ENCODE measurements at places on chromosomes 1 and 21.

DNA sequence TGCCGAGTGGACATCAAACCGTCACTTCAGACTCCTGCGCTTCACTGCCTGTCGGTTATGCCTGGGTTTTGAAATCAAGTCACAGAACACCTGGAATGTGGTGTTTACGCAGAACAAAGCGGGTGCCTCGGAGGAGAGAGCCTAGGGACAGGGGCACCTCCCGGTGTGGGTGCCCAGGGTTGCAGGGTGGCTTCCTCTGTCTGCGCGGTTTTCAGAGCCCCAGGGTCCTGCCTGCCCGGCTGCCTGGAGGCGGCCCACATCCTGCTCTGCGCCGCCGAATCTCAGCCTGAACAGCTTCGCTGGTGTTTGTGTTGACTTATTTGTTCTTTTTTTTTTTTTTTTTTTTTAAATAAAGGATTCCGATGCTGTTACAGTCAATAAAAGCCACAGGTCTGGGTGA, 113.5 kb upstream of the COL6A1 start:
- no peak for DNase-seq

GRCh38 chr21:39630827-39631226, 18.1 kb downstream of the B3GALT5 start:
- DNase-seq: no peak

DNA sequence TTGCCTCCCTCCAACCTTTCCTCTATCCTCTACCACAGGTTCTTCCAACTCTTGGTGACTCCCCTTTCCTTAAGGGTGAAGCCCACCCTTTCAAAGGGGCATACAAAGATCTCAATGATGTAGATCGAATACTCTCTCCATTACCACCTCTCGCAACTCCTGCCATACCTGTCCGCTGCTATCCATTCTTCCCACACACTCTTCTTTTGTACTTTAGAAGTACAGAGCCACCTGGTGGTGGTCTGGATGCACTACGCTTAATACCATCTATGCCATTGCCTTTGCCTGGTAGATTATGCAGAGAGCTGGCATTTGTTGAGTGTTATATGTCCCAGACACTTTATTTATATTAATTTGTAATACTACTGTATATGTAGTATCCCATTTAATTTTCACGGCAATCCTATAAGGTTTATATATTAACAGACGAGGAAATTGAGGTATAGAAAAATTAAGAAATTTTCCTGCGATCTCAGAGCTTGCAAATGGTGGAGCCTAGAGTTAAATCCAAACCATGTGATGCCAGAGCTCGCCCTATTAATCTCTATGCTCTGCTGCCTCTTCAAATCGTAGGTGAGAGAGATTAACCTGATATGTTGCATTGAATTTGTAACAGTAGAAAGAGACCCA, 22.9 kb downstream of the TSHB start:
- peak; percentile 77 for DNase-seq

DNA sequence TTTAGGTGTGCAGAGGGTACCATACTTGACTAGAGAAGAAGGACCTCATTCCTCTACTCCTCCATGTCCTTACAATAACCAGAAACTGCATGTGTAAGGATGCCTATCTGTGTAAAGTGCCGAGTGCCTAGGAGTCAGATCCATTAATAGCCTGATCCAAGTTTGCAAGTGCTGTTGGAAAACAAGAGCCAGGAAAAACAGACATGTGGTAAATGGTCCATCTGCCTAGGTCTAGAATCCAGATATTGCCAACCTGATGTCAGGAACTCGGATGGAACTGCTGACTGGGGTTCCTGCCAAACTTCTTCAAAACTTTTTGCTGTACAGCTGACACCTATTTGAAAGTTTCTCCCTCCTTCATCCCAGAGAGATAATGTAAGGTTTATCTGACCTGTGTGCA, 239.4 kb upstream of the CAMK1G start:
- no peak for DNase-seq

DNA sequence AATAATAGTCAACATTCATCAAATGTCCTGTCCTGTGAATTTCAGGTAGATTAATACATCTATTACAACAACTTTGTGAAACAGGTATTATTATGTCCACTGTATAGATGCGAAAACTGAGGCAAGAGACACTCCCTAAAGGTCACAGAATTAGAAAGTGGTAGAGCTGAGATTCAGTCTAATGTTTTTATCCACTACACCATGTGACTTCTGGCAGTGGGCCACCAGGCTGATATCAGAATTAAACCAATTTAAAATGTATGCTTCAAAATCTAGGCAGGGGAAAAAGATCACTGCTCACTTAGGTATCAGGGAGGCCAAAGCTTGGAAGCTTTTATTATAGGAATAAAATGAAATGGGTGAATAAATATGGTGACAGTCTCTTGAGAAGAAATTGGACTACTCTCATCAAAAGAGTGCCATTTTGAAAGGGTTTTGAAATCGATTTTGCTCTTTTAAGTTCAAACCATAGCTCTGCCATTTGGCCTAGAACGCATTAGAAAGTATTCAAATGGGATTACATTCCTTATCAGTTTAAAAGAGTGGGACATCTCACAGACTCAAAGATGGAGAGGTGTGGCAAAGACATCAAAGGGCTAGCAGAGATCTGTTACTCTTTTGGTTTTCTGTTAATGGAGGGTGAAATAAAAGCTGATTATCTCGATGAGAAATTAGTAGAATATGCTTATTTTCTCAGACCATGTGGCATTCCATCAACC, 1.9 kb downstream of the DDAH1 start:
- DNase-seq: no peak

GRCh38 chr1:31483012-31483946, 70.3 kb downstream of the SERINC2 start:
- DNase-seq: no peak

DNA sequence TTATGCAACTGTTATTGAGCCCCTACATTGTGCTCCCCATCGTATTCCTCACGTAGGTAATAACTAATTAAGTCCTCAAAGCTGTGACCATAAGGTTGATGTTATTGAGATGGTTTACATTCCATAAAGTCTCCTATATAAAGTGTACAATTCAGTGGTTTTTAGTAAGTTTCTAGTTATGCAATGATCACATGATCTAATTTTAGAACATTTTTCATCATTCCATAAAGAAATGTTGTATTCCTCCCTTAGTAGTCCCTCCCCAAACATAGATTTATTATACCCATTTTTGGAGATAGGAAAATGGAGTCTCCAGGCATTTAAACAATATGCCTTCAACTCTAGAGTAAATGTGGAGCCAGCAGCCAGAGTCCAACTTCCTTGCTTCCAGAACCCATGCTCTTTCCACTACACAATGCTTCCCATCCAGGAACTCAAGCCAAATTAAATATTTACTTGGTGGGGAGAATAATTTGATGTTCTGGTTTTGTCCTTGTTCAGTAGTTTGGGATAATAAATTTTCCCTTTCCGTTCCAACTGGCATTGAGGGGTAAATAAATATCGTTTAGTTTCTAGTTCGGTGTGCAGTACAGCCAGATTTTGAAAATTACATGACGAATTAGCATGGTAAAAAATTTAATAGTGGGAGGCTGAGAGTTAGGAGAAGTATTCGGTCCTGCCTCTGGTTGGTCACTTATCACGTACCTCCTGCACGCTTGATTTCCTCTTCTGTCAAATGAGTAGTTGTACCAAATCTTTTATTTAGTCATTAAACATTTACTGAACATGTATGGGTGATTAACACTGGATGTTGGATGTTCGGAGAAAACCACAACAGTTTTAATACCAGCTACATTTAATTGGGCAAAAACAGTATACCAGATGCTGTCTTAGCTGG, 66.3 kb downstream of the CACHD1 start:
- peak; percentile 82 for DNase-seq

DNA sequence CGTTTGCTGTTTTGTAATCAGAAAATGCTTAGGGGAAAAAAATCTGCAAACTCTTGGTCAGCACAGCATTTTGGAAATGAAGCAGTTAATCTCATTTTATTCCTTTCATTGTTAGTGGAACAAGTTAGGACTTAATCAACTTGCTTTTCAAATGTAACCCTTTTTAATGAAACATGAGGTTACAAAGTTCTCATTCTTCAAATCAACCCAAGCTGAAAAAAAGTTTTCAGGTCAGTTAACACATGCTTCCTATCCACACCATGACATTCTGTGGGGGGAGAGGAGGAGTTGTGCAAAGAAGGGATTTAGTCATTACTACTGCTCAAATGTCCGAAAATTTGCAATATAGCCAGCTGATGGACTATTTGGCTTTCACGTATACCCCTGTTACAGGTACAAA, 283.2 kb upstream of the LYPLAL1 start:
- DNase-seq: no peak

DNA sequence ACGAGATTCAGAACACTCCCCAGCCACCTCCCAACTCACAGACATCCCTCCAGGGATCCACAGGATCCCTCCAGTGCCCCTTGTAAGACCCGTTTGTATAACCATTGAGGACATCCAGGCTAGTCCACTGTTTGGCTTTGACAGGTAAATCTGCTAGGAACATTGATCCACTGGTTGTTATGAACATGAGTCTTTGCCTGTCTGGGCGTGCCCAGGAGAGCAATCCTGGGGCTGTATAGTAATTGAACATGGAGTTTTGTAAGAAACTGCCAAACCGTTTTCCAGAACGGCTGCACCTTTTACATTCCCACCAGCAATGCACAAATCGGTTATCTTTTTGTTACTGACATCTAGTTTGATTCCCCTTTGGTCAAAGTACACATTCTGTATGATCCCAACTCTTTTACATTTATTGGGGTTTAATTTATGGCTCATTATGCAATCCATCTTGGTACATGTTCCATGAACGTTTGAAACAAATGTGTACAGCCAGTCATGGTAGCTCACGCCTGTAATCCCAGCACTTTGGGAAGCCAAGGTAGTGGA, 88.7 kb downstream of the WDR4 start:
- DNase-seq: peak; percentile 33

DNA sequence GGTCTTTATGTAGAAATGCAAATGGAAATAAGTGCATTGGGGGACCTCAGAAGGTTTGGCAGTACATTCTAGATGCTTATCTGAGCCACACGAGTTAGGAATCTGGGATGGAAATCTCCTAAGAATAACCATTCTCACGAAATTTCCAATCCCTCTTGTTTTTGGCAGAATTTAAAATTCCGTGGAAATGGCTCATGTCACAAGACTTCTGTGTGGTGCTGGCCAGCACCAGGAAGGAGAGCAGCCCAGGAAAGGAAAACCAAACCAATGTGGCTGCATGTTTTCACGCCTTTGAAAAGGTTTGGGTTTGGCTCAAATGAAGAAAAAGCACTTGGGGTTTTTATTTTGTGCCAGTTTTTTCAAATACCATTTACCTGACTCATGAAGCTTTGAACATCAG, 80.1 kb upstream of the KCNK2 start:
- DNase-seq: no peak

DNA sequence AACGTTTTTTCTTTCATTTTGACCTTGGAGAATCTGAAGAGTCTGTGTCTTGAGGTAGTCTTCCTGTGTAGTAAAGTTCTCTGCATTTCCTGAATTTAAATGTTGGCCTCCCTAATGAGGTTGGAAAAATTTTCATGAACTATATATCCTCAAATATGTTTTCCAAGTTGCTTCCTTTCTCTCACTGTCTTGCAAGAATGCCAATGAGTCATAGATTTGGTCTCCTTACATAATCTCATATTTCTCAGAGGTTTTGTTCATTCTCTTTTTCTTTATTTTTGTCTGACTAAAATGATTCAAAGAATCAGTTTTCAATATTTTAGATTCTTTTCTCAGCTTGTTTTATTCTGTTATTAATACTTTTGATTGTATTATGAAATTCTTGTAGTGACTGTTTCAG, 87.6 kb downstream of the DRAM2 start:
- DNase-seq: no peak

DNA sequence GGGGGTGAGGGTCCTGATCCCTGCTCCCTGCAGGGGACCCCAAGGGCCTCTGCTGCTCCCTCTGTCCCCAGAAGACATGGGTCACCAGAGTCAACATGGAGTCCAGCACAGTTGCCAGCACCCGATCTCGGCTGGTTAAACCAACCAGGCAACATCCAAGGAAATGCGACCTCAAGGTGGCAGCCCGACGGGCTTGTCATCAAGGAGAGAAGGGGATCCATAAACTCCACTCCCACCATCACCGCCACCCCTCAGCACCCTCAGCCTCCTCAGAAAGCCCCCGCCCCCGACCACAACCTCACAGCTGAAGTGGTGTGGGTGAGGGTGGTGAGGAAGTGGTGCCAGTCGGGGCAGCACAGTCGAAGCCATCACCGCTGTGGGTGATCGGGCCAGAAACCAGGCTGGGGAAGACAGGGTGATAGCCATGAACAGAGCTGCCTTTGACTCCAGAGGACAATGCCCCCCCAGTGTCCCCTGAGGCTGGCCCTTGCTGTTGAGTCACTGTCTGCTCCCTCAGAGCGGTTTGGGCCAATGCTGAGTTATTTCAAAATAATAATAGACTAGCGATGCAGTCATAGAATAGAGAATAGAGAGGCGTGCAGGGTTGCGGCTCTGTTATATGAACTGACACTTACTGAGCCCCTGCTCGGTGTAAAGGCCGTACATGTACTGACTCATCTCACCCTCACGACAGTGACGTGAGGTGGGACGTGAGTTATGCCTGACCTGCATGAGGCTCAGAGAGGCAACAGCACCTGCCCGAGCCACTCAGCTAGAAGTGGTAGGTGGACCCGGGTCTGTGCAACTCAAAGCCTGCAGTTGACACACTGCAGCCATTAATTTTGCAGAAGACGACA, 88.7 kb upstream of the IFFO2 start:
- DNase-seq: no peak

- DNase-seq: no peak
Measured at GRCh38 chr1:175278734-175279116, 86.1 kb upstream of the KIAA0040 start.

GRCh38 chr1:209651138-209651587, 1.1 kb downstream of the LAMB3 start:
- no peak for DNase-seq

- DNase-seq: no peak
Measured at GRCh38 chr1:94855307-94855700, 35.1 kb downstream of the SLC44A3 start.

GRCh38 chr1:41648230-41648629, 163.7 kb upstream of the EDN2 start:
- DNase-seq: no peak

- DNase-seq: no peak
Measured at GRCh38 chr1:90092441-90092840, 97.5 kb downstream of the ZNF326 start.

DNA sequence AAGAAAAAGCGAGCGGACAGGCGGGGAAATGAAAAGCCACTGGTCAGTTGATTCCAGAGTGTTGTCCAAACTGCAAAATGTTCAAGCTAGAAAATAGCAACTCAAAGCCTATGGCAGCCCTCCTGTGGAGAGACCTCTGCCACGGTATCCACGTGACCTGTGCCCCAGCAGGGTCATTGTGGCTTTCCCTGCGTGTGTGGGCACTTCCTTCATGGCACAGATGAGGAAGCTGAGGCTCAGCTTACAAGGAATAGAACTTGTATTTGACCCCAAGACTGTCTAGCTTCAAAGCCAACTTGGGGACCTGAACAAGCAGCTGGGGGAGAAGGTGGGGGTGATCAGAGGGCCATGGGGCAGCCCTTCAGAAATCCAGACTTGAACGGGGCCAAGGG, 15.6 kb upstream of the PLEKHG5 start:
- DNase-seq: no peak

All from NCI-H1105 treated with DMSO at 0.1 percent for 48 hours (cell line).